Stimulated activated CD4-positive, alpha-beta T cell treated with anti-CD3 and anti-CD28 coated beads, TNF-alpha, amount 100 ng/mL, for 1 hour (primary cell): ENCODE measurements at places on chromosomes 16 and 17.

DNA sequence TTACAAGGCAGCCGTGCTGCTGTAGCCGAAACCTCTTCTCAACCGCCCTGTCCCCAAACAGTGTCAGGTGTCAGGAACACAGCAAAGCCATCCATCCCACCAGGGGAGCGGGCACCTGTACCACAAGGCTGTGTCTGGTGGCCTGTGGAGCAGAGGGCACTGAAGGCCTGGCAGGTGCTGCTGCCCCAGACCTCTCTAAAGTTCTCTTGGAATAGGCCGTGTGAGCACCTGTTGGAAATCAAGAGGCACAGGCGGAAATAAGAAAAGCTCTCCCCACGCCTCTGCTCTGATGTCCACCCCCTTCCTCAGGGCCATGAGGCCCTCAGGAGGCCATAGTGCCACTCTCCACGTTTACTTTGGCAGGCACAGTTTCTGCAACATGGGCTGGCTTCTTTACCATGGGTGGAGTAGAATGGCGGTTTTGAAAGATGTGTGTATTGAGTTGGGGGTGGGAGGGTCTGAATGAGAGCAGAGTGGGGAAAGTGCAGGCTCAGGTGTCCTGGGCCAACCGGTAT, 99.9 kb upstream of the ZNF750 start:
- DNase-seq = no peak

- no peak for DNase-seq
Observed at GRCh38 chr17:48441231-48441711, 11.3 kb upstream of the SKAP1 start.

- DNase-seq = no peak
Observed at GRCh38 chr17:59161477-59161876, 5.9 kb downstream of the PRR11 start.

DNA sequence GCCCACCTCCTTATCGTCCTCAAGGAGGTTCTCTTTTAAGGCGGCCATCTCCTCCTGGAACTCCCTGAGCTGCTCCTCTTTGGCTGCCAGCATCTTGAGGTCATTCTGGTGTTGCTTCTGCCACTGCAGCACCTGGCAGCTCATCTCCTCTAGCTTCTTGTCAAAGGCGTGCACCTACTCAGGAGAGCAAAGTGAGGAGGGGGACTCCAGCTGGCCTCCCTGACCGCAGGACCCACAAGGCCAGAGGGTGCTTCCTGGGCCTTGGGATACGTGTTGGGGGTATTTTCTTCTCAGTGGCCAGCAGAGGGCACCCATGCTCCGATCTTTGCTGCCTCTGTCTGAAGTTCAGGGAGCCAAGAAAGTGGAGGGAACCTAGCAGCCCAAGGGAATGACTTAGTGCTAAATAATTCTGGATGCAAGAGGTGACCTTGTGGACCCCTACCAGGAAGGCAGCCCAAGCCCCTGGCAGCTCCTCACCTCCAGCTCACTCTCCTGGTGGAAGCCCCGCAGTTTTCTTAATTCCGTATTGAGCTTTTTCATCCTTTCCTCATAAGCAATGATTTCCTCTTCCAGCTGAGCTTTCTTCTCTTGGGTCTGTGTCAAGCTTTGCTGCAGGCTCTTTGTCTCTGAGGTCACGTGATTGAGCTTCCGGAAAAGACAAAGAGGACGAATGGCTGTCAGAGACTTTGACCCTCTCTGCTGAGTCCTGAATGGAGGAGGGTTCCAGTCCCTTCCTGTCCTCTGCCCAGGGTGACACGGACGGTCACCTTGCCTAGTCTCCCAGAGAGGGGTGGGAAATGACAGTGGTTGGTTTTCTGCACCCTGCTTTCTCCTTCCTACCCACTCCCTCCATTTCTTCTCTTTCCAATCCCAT, 31.4 kb downstream of the DHX38 start:
- peak; percentile 8 for DNase-seq

DNA sequence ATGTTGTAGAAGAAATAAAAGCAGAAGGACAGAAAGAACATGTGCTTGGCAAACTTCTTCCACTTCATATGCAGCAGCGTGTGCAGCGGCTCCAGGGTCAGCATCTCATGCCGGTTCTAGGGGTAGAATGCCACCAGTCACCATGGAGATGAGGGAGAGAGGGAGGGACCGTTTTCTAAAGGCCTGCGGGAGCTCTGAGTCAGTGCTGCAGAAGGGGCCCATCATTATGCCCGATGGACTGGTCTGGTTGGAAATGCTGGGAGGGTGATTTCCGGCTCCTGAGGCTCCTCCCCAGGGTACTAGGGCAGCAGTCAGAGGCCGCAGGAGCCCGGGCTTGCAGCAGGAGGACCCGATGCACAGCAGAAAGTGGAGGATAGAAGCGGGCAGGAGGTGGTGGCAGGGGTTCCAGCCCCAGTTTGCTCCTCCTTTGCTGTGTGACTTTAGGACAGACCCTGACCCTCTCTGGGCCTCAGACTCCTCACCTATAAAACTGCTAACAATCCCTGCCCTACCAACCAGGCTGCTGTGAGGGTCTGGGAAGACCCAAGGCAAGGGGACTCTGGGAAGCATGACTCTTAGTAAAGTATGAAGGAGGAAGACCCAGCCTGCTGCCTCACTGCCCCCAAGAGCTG, 28.6 kb downstream of the TRPV3 start:
- DNase-seq = no peak

- no peak for DNase-seq
Observed at GRCh38 chr17:77258638-77259037, 117.9 kb downstream of the SEC14L1 start.

DNA sequence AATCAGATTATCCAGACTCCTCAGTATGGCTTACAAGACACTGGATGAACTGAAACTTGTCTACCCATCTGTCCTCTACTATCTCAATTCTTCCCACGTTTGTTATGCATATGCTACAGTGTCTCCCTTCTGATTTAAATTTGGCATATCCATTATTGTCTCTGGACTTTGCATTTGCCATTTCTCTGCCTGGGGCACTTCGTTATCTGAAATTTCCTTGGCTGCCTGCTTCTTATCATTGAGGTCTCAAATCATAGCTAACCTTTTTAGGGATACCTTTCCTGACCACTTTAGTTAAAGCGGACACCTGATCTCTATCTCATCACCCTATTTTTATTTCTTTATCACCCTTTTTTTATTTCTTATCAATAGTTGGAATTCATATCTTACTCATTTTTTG, 853.4 kb downstream of the KCNJ2 start:
- no peak for DNase-seq

- no peak for DNase-seq
Observed at GRCh38 chr17:50128441-50129352, 1.3 kb downstream of the SAMD14 start.

DNA sequence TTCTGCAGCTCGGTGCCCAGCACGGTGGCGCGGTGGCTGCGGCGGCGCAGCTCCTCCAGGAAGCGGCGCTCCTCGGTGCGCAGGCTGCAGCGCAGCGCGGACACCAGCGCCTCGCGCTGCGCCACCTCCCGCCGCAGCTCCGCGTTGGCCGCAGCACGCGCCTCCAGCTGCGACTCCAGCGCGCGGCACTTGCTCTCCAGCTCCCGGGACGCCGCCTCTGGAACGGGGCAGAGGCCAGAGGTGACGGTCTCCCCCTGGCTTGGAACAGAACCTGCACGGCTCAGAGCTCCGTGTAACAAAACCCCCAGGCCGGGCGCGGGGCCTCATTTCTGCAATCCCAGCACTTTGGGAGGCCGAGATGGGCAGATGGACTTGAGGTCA, 13.2 kb upstream of the CLUH start:
- no peak for DNase-seq

GRCh38 chr17:54754560-54754959, 146.1 kb upstream of the TOM1L1 start:
- DNase-seq = no peak
